Fibroblast of skin of right biceps (primary cell): ENCODE measurements at places on chromosomes 1 and 21.

DNA sequence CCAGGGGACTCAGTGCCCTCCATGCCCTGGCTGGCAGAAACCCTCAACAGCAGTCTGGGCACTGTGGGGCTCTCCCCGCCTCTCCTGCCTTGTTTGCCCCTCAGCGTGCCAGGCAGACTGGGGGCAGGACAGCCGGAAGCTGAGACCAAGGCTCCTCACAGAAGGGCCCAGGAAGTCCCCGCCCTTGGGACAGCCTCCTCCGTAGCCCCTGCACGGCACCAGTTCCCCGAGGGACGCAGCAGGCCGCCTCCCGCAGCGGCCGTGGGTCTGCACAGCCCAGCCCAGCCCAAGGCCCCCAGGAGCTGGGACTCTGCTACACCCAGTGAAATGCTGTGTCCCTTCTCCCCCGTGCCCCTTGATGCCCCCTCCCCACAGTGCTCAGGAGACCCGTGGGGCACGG is 2.8 kb upstream of the TAS1R3 start:
- DNase-seq, result no peak

- DNase-seq, result no peak
These were observed 57.1 kb upstream of the C1orf87 start for GRCh38 chr1:60130703-60131102.

- no peak for DNase-seq
These were observed 2.4 kb upstream of the DHDDS start for GRCh38 chr1:26429721-26430120.

DNA sequence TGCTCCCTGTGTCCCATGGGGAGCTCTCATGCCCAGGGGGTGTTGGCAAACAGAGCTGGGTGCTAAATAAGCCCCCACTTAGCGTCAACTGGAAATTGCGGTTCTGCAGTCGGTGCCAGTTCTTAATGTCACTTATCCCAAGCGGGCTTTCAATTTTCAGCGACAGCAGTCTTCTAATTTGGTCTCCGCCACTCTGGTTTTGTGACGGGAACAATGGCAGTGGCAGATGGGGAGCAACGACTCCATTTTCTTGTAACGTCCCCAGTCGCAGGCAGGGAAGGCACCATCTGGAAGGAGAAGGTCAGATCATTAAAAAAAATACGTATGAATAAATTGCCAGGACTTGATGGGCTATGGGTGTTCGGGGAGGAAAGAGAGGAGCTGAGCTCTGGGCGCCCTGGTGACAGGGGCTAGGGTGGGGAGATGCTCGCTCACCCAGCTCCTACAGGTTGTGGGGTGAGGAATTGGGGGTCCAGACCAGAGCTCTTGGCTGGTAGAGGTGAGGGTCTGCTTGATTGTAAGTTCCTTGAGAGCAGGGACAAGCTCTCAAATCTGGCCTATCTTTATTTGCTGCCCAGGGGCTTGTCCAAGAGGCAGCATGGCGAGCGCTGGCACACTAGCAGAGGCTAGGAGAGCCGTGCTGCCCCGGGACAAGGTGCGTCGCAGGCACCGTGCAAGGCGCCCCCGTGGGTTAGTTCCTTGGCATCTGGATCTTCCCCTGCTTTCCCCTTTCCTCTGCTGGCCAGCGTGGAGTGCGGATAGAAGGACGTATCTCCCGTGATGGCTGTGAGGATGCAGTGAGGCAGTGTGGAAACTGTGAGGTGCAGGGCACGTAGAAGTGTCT is 105.8 kb downstream of the ARHGEF10L start:
- no peak for DNase-seq

- no peak for DNase-seq
These were observed 611.1 kb downstream of the NUF2 start for GRCh38 chr1:163932901-163933300.
